ENCODE measurements at places on chromosomes 4 and X.

GRCh38 chrX:99242001-99242400 is 1168.1 kb downstream of the PCDH19 start:
- DNase-seq, result no peak

- no peak for DNase-seq
These were observed 1.4 kb upstream of the ARHGAP6 start for GRCh38 chrX:11666952-11667685.

- DNase-seq, result peak; percentile 9
These were observed 494.5 kb downstream of the BCOR start for GRCh38 chrX:39603230-39603629.

- DNase-seq, result peak; percentile 51
These were observed 16.1 kb downstream of the RNF4 start for GRCh38 chr4:2484993-2485392.

GRCh38 chr4:38856524-38857337 is at the start of gene TLR6:
Gene TLR6, minus strand, starts transcription at chr4:38856817. Its CDS starts 27,344 bp downstream, at chr4:38829473.
- peak; percentile 59 for DNase-seq

DNA sequence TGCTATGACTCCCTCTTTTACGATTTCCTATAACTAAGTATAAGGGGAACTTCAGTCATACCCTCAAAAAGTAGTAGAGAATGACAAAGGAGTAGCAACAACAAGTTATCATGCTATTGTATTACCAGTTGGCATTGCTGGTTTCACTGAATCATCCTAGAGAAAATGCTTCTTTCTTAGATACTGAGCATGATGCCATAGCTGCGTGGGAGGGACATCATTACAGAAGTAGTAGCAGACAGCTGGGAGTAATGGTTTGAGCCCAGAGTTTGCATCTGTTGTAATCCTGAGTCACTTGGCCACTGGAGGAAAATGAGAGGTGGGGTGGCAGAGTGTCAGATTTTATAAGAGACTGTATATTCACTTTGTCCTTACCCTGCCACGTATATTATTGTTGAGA is 38.6 kb downstream of the MTMR1 start:
- DNase-seq, result peak; percentile 86
